ENCODE measurements at places on chromosomes 6 and 20. TPM values are rescaled to one million over a fixed set of nuclear protein-coding genes. Genes with fewer than 3 reads are reported as not detected.

CRISP3 gene
- total RNA-seq, result not detected

LAMA2 gene
- total RNA-seq, result 0.05 TPM

PNLDC1 gene
- 0.17 TPM for total RNA-seq

NOX3 gene
- not detected for total RNA-seq

DNA sequence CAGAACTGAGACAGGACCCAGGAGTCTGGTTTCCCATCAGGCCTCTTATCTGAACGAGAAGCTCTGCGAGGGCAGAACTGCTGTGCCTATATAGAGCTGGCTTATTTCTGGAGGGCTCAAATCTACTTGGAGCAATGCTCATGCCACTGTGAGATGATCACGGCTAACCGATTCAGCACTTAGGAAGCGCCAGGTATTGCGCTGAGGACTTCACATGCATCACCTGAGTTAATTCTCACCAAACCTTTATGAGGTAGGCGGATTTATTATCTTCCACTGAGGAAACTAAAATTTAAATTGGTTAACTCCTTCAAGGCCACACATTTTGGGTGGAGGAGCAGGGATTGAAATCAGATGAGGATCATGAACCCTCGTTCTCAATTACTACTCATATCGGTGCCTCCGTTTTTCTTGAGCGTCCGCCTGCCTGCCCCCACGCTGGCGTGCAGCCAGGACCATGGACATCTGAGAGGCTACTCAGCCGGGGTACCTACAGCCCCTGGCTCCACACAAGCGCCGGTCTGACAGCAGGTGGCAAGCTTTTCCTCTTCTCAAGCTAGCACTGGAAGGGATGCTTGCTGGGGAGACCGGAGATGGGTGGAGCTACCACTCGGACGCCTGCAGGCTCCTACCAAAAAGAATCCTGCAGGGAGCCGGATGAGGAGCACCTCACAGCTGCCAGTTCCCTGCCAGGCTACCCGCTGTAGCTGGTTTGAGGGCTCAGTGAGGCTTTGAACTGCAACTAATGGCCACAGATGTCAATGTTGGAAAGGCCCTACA, 1.0 kb upstream of the PCIF1 start:
- peak; percentile 72 for DNase-seq

- DNase-seq, result no peak
These were observed 146.2 kb downstream of the DLL1 start for GRCh38 chr6:170144571-170145271.

Measured in activated CD4-positive, alpha-beta T cell treated with anti-CD3 and anti-CD28 coated beads, Interleukin-2, amount 10 ng/mL, durations not matched to agents 7 days and 5 days (primary cell).